Left renal pelvis (tissue), 4 donors: ENCODE measurements at places on chromosomes 3 and 15. TPM values are rescaled to one million over a fixed set of nuclear protein-coding genes. Genes with fewer than 3 reads are reported as not detected.

The CHRM5 gene
- polyA plus RNA-seq, result 0.10 TPM

- DNase-seq, result no peak
Measured at GRCh38 chr3:48429317-48429959, 448 bp downstream of the PLXNB1 start.

The HEG1 gene
- polyA plus RNA-seq, result 49.0 TPM

The SLC6A20 gene
- polyA plus RNA-seq, result 0.04 TPM

- no peak for DNase-seq
Measured at GRCh38 chr15:65680544-65680943, 58.8 kb downstream of the SLC24A1 start.

DNA sequence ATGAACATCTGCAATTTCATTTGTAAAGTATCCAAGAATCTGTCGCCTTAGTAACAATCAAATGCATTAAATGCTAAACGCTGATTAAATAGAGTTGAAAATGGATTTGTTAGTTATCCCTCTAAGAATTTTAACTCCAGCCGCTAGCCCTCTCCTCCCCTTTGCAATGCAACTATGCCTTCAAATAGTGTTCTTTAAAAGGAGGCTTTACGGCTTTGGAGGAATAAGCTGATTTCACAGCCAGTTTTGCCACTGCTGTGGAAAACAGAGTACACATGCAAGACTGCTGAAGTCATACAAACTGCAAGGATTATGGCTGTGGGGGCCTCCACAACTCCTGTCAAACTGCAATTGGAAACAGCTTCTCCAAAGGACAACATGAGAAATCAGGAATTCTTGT, 89.2 kb downstream of the CERS3 start:
- no peak for DNase-seq

The PXYLP1 gene
- 40.0 TPM for polyA plus RNA-seq

The GOLGA8J gene
- 0.77 TPM for polyA plus RNA-seq

DNA sequence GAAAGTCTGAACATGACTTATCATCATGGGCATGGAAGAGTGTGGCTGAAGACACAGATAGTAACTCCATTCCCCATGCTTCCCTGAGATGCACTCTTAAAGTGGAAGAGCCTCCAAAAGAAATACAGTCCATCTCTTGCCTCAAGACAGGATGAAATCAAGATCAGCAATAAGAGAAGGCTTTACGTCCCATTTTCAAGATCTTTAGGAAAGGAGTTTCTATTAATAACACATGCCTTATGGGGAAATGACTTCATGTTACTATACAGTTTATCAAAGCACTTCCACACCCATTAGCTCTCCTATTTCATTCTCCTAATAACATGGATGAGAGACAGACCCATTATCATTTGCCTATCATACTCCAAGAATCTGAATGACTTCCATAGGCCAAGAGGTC, 6.1 kb upstream of the KBTBD12 start:
- no peak for DNase-seq

DNA sequence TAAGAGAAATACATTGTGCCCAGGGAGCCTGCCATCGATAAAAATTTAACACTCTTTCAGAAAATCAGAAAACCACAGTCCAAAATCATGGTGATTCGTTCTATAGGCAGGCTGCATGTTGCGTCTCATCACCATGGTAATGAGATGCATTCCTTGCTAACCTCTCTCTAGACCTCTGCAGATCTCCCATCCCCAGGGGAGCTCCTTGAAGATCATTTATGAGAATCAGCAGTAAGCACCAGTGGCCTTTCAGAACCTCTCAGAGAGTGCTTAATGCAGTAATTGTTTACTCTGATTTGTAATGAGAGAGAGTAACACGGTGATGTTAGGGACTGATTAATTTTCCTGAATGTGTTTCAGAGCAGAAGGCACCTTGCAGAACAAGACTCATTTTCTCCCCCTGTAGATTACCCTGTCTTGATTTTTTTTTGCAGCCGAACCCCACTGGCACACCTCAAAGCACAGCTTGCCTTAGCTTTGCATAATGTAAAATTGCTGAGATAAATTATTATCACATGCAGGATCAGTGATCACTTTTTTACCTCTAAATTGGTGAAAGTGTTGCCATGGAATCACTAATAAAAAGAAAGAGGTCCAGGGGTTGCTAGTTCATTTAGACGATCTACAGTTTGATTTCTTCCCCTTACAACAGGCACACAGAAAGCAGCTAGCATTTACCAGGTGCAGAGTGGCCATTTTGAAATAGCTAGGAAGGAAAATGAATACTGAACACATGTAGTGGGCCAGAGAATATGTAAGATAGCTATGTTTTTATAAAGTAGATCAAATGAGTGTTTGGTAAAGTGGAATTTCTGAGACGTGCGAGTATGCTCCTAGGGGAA, 98.9 kb upstream of the CHL1 start:
- no peak for DNase-seq

DNA sequence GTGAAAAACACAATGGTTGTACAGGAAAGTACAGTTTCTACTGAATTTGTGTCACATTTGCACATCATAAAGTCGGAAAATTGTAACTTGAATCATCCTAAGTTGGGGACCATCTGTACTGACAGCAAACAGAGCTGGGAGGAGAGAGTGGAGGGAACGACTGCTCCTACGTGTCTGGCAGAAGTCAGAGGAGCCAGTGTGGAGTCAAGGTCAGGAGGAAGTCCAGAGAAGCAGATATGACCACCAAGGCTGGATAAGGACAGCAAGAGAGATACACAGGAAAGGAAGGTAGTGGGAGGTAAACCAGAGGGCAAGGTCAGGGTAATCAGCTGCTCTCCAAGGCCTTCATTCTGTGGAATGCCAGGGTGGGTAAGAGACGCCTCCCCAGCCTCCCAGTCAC, 2.7 kb upstream of the CILP start:
- DNase-seq, result no peak

DNA sequence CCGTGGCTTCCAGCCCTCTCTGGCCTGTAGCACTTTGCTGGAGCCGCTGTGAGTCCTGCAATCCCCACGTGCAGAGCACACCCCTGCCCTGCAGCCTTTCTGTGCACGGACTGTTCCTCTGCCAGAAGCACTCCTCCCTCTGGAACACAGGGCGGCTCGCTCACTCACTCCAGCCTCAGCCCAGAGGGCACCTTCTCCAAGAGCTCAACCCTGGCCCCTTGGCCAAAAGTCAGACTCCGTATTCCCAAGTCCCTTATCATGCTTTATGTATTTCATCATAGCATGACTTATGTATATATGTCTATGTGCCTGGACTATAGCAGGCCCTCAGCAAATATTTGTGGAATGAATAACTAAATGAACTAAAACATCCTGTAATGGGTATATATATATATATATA, 63.2 kb downstream of the ASB7 start:
- no peak for DNase-seq

- no peak for DNase-seq
Measured at GRCh38 chr3:194675081-194675640, 3.2 kb upstream of the LSG1 start.

The XXYLT1 gene
- 32.7 TPM for polyA plus RNA-seq

DNA sequence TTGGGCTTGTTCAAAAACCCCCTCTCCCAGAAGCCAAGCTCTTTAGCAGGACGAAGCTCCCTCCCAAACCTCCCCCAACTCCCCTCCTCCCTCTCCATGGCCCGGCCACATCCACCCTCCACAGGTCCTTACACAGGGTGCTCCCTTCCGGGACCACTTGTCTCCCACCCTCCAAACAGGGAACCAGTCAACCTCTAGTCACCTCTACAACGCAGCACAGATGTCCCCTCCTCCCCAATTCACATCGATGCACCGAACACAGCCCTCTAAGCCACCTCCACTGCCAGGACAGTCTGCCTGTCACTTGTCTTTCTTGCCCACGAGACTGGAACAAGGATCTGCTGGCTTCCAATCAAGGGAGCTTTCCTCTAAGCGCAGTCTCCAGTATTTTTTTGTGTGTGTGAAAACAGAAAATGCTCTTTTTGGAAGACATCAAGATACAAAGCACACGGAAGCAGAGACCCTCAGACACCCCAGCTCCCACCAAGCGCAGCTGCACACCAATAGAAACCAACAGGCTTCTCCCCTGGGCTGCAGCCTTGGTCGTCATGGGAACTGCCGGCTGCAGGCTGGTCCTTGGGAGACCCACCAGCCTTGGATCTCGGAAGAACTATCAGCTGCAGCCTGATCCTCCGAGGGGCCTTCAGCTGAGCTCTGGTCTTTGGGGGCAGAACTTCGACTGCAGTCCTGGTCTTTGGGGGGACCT, 26.5 kb downstream of the IQSEC1 start:
- DNase-seq, result no peak

DNA sequence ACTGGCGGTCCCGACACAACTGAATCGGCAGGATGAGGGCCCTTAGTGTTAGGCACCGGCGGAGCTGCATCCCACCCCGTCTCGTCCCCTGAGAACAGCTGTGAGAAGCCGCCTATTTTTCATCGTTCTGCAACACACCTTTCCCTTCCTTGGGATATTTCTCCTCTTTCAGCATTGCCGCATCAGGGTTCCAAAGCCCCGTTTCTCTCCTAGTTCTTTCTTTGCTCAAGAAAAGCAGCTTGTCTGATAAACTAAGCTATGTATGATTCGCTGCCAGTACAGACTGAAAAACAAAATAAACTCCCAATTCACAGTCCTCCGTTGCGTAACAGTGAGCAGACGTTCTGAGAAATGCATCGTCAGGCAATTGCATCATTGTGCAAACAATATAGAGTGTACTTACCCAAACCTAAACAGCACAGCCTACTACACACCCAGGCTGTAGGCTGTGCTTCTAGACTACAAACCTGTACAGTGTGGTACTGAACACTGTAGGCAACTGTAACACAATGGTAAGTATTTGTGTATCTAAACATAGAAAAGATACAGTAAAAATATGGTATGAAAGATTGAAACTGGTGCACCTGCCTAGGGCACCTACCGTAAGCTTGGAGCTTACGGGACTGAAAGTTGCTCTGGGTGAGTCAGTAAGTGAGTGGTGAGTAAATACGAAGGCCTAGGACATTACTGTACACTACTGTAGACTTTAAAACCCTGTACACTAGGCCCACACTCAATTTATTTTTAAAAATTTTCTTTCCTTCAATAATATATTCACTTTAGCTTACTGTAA, 8.9 kb upstream of the ADAMTS17 start:
- DNase-seq, result no peak

GRCh38 chr3:167445491-167445890, 28.4 kb downstream of the SERPINI2 start:
- no peak for DNase-seq

- no peak for DNase-seq
Measured at GRCh38 chr15:58551084-58551763, 119.4 kb downstream of the LIPC start.

- no peak for DNase-seq
Measured at GRCh38 chr15:66253418-66254088, at the start of gene MEGF11. Gene MEGF11 (minus strand): TSS chr15:66253750. CDS start chr15:66128403, 125,347 bp downstream.

DNA sequence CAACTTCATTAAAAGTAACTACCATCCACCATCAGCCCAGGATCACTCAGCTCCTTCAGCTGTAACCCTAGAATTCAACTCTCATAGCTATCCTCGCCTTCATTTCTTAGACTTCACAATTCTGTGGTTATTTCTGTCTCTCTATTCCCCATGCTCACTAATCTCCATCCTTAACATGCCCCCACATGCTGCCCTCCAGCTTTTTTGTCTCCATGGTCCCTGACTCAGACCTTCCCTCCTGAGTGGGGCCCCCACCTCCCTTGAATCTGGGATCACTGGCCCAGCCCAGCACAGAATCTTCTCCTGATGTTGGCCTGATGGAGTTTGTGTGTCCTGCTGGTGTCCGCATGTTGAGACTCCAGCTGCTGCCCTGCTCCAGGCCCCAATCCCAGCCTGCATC, 41.7 kb downstream of the CHST14 start:
- no peak for DNase-seq

- DNase-seq, result no peak
Measured at GRCh38 chr15:43106486-43106829, 620 bp upstream of the UBR1 start.

The BFSP2 gene
- polyA plus RNA-seq, result not detected

DNA sequence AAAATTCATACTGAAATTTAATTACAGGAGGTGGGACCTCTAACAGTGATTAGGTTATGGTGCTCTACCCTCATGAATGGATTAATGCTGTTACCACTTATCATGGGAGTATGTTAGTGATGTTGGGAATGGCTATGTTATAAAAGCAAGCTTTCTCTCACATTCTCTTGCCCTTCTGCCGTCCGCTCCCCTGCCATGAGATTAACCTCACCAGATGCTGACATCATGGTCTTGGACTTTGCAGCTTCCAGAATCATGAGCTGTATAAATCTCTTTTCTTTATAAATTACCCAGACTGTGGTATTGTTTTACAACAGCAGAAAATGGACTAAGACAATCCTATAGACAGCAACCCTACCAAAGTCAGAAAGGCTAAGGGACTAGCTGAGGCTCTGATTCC, 884.8 kb downstream of the FHIT start:
- no peak for DNase-seq

DNA sequence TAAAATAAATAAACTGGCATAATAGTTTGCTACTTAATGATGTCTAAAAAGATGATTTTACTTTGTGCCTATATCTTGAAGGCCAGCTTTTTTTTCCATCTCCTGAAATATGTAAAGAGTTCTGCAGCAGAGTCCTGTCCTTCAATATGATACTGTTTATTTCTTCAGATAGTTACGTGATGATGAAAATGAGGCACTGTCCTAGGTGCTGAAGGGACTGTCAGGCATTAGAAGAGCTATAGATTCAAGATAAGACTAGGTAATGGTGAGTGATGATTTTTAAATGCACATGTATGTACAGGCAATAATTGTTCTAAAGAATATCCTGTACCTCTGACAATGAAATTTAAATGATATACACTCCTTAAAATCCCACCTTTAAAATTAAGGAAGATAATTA, 326.9 kb upstream of the DNAJC19 start:
- no peak for DNase-seq

DNA sequence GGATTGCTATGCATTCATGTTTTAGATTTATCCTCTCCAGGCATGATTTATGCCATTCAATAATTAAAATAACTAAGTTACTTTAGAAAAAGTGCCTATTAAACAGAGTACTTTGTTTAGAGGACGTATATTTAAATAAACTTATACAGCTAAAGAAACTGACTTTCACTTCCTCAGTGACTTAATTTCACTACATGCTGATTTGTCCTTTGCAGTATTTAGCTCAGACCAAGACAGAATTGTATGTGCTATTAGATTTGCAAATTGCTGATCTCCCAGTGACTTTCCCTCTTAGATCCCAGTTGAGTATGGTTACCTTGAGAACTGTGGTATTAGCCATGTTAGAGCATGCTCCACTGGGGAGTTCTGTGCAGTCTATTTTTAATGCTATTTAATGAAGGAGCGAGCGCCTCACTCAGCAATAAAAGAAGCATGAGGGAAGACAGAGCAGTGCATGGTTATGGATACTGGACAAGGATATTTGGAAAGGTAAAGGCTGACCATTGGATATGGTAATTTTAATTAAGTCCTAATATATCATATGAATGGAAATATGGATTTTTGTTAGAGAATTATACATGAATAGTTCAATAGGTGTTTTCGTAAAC, 2.7 kb downstream of the ARPP21 start:
- no peak for DNase-seq

GRCh38 chr3:134708671-134709070, 57.8 kb upstream of the KY start:
- no peak for DNase-seq
